Myocyte (in vitro differentiated cells): ENCODE measurements at places on chromosomes 3 and 15. TPM values are rescaled to one million over a fixed set of nuclear protein-coding genes. Genes with fewer than 3 reads are reported as not detected.

The ROPN1B gene
- not detected in 2 replicates for total RNA-seq

GRCh38 chr3:45168451-45168850 is 22.3 kb upstream of the CDCP1 start:
- peak; percentile 67 for DNase-seq

The PAK6 gene
- 0.21 and 0.48 TPM in 2 replicates for total RNA-seq

DNA sequence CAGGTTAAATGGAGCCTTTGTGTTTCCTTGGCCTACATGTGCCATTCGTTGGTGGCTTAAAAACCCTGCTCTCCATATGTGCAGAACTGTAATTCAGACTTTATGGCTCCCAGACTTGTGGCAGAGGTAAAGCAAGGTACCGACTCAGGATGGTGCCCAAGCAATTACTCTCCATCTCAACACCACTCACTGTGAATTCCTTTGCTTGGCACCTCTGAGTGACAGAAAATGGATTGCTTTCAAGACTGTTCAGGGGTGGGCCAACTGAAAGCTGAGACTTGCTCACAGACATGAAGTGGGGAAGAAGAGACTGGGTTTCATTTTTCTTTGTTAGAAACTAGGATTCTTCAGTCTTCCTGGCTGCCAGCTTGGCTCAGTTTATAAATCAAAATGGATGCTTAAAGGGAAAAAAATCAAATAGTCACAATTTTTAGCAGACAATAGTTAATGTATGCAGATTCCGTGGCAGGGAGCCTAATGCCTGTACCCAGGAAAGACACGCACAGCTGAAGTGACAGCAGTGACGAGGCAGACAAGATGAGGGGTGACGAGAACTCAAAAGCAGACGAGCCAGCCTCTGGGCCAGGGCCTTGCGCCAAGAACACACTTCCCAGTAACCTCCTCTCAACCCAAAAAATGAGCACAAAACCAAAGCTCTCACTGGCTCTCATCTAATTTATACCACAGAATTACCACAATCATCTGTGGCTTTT is 207.9 kb upstream of the SLC2A2 start:
- no peak for DNase-seq

DNA sequence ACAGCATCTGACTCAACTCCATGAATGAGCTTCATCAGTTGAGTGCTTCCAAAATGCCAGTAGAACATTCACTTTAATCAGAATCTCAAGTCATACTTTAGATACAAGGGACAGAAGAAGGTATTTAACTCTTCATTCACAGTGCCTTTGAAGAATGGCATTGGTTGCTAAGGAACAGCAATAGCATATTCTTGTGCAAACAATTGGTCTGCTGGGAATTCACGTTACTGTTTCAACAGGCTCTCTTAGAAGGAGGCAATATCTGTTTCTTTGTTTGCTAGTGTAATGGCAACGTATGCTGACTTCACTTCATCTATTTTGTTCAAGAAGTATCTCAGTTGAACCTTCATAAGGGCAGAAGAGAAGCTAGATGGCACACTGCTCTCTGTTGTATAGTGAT is 113.9 kb downstream of the TMEM108 start:
- no peak for DNase-seq

The CD96 gene
- total RNA-seq = 0.08 TPM in 1 of 2 replicates, not detected in the other

DNA sequence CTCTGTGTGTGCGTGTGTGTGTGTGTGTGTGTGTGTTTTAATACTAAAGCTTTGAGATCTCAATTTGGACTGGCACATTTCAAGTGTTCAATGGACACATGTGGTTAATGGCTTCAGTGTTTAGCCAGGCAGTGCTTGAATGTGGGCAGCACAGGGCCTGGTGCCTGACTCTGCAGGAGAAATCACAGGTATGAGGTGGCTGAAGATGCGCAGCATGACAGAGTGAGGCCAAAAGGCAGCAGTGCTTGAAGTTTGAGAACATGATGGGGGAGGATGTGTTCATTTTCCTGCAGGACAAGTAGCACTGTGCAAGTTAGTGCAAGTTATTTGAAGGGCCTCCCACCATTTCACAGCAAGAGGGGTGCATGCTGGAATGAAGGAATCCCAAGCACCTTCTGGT is 620.5 kb upstream of the TBL1XR1 start:
- DNase-seq = no peak

DNA sequence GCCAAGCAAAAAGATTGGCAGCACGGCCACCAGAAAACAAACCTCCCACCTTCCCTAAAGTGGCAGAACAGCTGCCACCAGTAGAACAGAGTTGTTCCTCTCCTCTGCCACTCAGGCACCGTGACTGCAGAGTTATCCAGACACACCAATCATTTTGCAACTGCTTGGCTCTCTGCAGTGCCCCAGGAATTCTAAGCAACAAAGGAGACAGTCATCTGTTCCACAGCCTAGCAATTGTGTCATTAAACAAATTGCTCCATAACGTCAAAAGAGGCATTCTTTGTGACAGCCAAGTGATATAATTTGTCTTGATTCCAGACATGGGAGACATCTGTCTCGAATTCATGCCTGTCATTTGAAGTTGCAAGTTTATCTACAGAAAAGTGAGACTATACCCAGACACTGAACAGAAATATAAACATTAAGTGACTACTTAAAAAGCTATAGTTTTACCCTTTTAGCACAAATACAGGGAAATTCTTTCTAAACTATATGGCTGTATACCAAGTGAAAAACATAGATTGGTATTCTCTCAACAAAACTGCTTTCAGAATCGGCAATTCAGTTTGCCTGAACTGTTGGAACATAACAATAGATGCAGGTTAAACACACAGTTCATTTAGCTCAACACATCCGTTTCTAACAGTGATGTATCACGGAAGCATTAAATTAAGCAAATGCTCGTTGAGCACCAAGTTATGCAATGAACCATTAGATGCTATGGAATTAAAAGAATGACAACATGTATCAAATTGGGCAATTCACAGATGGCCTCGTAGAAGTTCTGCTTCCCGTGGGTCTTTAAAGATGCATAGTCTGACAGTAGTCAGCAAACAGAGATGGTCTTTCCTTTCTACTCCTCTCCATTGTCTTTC is 281.3 kb downstream of the FGF12 start:
- DNase-seq = peak; percentile 21

The CD200R1 gene
- total RNA-seq = not detected in 2 replicates

The RASL12 gene
- 0.94 TPM in 1 of 2 replicates, not detected in the other for total RNA-seq

The CERS3 gene
- not detected in 2 replicates for total RNA-seq

DNA sequence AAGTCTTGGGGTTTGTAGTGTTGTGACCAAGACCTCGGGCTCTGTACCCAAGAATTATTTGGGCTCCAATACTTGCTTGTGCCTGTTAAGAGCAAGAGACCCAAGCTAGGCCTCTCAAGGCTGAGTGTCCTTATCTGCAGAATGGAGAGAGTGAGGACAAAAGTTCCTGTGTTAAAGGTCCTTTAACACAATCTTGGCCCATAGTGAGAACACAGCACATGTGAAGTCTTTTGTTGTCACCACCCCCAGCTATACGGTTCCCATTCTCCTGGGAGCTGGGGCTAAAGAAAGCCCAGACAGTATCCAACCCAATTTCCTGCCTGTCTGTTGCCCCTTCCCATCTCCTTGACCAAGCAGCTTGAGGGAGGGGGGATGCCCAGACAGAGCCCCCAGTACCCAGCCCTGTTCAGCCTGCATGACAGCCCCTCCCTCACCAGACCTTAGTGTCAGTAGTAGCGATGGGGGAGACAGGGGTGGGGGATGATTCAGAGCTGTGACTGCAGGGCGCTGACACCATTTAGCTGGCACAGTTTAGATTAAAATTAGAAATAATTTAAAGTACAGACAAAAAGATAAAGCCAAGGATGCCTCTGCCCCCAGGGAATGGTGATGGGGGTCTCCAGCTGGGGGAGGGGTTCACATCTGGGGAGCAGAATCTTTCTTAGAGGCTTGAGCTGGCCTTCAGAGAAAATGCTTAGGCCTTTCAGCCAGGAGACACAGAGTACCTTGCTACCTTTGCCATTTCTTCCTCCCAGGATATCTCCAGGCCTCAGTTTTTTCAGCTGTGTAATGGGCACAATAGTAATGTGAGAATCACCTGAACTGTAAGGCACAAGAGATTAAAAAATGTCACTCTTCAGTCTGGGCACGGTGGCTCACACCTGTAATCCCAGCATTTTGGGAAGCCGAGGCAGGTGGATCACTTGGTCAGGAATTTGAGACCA is 2.7 kb downstream of the PRKCD start:
- no peak for DNase-seq

GRCh38 chr3:161644891-161645635 is 148.5 kb downstream of the OTOL1 start:
- DNase-seq = no peak

GRCh38 chr3:166759736-166760513 is 620.2 kb downstream of the ZBBX start:
- DNase-seq = no peak

- no peak for DNase-seq
These were observed 108.3 kb downstream of the VGLL4 start for GRCh38 chr3:11535243-11535960.

GRCh38 chr3:10309736-10310135 is 11.2 kb downstream of the SEC13 start:
- DNase-seq = no peak

DNA sequence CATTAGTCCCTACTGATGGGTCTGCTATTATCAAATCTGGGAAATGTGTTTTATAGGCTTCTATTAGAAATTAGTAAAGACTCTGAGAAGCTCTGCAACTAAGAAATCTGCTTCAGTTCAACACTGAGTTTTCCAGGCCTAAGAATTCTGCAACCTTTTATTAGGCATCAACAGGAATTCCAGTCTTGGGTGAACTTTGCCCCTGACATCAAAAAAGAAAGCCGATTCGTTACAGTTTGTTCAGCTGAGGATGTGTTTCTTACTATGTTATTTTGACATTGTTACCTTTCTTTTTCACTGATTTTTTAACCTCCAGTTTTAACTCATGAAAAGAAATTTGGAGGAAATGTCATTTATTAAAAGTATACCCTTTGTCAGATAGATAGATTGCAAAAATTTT is 131.5 kb upstream of the KCNH8 start:
- no peak for DNase-seq

The AGBL1 gene
- 0.21 and 3.3 TPM in 2 replicates for total RNA-seq

The RPUSD3 gene
- 34.9 and 43.4 TPM in 2 replicates for total RNA-seq

The ARL6 gene
- 10.6 and 14.1 TPM in 2 replicates for total RNA-seq

The TRIM71 gene
- not detected in 2 replicates for total RNA-seq

GRCh38 chr15:70047386-70048197 is 50.1 kb downstream of the TLE3 start:
- DNase-seq = no peak

GRCh38 chr3:132088291-132088690 is 53.5 kb upstream of the CPNE4 start:
- no peak for DNase-seq

DNA sequence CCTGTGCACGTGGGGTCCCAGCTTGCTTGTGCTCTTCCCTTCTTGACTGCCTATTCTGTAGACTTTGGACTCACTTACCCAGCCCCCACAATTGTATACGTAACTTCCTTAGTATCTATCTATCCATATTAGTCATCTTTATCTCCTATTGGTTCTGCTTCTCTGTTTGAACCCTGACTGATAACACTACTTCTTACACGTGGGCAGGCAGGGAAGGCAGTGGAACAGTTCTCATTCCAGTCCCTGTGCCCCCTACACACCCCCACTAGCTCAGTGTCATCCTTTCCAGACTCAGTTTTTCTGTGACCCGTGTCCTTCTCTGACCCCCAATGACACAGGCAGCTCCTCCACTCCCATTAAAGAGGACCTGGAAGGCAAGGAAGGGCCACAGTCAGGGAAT is 74.2 kb upstream of the FBN1 start:
- no peak for DNase-seq

DNA sequence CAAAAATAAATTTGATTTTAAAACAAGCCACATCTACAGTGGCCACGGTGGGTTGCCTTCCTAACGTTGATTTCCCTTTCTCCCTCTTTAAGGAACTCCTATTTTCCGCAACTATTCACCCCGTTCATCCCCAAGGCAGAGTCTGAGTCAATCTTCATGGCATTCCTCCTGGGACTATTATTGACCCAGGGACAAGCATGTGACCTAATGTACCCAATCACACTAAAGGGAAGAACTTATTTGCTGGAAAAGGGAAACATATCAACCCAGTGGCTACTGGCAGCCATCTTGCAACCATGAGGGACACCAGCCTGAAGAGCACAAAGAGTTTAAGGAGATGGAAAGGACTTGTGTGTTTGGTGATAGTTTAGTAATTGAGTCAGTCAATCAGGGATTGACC is 55.4 kb upstream of the ARHGEF3 start:
- no peak for DNase-seq

The ZNF860 gene
- total RNA-seq = 0.36 and 0.48 TPM in 2 replicates

GRCh38 chr15:85623315-85624049 is 171.2 kb downstream of the KLHL25 start:
- DNase-seq = peak; percentile 47

- DNase-seq = no peak
These were observed 55.7 kb downstream of the CACNA1D start for GRCh38 chr3:53550005-53550620.

DNA sequence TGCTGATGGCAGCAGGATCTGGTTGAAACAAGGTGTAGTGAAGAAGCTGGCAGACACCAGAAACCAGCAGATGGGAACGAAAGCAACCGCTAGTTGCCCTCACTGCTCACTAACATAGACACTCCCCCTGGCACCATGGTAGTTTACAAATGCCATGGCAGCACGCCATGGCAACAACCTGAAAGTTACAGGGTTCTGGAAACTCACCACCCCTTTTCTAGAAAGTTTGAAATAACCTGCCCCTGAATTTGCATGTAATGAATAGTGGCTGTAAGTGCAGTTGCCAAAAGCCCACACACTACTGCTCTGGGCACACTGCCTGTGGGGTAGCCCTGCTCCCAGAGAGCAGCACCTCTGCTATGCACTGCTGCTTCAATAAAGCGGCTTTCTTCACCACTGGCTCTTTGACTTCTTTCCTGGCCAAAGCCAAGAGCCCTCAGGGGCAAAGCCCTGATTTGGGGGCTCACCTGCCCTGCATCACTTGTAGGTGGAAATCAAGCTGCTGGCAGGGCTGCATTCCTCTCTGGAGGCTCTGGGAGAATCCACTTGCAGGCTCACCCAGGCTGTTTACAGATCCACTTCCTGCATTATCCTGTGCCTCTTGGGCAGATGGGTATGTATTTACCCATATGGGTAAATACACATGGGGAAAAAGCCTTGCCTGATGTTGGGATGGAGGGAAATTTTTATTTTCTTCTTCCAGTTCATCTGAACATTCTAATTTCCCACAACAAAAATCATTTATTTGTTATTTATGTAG is 2.0 kb upstream of the GP9 start:
- DNase-seq = no peak

The STRA6 gene
- total RNA-seq = not detected in 2 replicates

The PDIA5 gene
- total RNA-seq = 11.3 and 11.8 TPM in 2 replicates

- DNase-seq = no peak
These were observed 137.4 kb upstream of the UMPS start for GRCh38 chr3:124592658-124593441.

DNA sequence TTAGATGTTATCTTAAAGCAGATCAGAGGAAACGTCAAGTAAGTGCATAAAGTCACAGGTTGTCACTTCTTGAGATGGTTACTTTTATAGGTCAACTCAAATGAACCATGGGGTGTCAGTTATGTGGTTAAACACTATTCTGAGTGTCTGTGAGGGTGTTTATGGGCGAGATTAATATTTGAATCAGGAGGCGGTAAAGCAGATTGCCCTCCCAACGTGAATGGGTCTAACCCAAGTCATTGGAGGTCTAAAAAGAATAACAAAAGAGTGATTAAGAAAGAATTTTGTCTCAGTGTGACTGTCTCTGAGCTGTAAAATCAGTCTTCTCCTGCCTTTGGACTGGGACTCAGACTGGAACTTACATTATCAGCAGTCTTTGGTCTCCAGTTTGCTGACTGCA is 977.5 kb downstream of the NAALADL2 start:
- DNase-seq = no peak

GRCh38 chr3:112382543-112383160 is 49.7 kb downstream of the CD200 start:
- DNase-seq = no peak
